Ovary (tissue), 10 donors: ENCODE measurements at places on chromosomes 5 and 9. TPM values are rescaled to one million over a fixed set of nuclear protein-coding genes. Genes with fewer than 3 reads are reported as not detected.

DNA sequence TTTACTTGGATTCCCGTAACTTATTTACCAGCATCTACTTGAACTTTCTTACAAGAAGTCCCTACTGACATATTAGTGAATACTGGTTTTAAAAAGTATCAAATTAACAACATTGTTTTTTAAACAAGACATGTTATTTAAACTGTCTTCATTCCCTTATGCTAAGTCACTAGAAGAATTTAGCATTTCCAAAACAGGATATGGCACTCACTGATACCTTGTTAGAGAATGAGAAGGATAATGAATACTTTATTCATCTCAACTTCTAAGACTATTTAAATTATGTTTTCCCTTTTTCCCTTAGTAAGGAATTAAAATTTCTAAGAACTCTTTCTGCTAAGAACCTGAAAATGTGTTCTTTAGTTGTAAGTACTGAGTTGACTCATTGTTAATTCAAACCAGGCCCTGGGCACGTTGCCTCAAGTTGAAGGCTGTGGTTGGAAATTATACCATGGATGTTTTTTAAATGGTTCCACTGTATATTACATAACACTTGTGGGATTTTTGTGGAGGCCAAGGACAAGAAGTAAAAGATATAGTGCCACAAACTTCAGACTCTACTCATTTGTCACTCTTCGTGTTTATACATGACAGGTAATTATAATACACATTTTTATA lies 219.0 kb upstream of the EDIL3 start:
- H3K4me3 ChIP-seq, result no peak overlapping the region
- H3K27me3 ChIP-seq, result no peaks in the 10 kb centered on the region
- H3K27ac ChIP-seq, result no peak overlapping the region
- no peaks in the 10 kb centered on the region for H3K36me3 ChIP-seq

- no peak overlapping the region for H3K4me3 ChIP-seq
- DNase-seq, result no peak
- no peaks in the 10 kb centered on the region for H3K36me3 ChIP-seq
- no peaks in the 10 kb centered on the region for H3K27me3 ChIP-seq
- H3K27ac ChIP-seq, result no peak overlapping the region
- no peaks in the 10 kb centered on the region for H3K4me1 ChIP-seq
Measured at GRCh38 chr5:112533362-112533761, 114.3 kb upstream of the EPB41L4A start.

DNA sequence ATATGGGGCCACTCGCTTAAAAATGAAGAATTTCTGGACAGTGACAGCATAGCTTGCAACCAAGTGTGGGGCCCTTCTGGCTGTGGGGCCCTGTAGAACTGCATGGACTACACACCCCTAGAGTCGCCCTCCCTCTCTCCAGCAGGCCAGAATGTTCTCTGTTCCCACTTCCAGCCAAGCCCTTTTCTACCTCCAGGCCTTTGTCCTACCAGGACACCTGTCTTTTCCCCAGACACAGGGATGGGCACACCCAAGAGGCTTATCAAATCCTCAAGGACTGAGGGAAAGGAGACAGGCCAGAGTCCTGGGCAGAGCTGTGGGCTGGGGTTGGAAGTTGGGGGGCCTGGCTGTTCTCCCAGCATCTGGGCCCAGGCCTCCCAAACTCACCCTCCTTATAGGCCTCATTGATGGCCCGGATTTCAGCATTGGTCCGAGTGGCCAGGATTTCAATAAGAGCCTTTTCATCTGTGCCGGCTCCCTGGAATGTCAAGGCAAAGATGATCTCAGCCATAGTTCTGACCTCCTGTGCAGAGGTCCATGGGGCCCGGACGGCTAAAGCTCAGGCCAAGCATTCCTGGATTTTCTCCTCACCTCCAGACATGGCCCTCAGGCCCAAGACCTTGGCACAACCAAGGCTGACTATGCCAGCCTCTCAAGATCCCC lies 38.2 kb upstream of the TNIP1 start:
- no peak for DNase-seq
- H3K36me3 ChIP-seq, result no peaks in the 10 kb centered on the region
- no peaks in the 10 kb centered on the region for H3K4me1 ChIP-seq

DNA sequence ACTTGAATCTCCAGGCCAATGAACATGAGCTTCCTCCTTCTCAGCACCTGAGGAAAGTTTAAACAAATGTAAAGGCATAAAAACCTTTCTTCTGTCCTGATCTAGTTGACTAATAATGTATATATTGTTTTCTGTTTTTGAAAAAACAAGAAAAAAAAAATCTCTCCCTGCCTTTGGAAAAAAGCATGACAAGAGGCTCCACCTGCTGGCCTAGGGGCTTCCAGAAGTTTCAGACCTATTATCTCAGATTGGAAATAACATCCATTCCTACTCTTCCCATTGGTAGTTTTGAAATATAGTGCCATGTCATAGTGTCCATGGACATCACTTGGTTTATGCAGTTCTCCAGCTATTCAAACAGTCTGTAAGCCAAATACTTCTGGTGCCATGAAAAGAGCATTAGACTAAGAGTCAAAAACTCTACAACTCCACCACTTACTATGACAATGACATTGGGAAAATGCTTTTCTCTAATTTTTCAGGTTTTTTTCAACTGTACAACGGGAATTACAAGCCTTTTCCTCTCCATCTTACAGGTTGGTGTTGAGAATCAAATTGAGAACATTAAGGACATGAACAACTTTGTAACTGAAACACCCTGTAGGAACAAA lies 409.6 kb upstream of the MPDZ start:
- no peaks in the 10 kb centered on the region for H3K27me3 ChIP-seq
- H3K4me1 ChIP-seq, result no peaks in the 10 kb centered on the region
- no peak overlapping the region for H3K27ac ChIP-seq
- DNase-seq, result no peak
- no peaks in the 10 kb centered on the region for H3K36me3 ChIP-seq
- H3K4me3 ChIP-seq, result no peak overlapping the region

- no peak overlapping the region for H3K27ac ChIP-seq
- H3K36me3 ChIP-seq, result no peaks in the 10 kb centered on the region
- H3K4me1 ChIP-seq, result peaks cover 1% of the 10 kb centered on the region
- no peak for DNase-seq
Measured at GRCh38 chr5:31733371-31733770, 94.4 kb downstream of the PDZD2 start.

DNA sequence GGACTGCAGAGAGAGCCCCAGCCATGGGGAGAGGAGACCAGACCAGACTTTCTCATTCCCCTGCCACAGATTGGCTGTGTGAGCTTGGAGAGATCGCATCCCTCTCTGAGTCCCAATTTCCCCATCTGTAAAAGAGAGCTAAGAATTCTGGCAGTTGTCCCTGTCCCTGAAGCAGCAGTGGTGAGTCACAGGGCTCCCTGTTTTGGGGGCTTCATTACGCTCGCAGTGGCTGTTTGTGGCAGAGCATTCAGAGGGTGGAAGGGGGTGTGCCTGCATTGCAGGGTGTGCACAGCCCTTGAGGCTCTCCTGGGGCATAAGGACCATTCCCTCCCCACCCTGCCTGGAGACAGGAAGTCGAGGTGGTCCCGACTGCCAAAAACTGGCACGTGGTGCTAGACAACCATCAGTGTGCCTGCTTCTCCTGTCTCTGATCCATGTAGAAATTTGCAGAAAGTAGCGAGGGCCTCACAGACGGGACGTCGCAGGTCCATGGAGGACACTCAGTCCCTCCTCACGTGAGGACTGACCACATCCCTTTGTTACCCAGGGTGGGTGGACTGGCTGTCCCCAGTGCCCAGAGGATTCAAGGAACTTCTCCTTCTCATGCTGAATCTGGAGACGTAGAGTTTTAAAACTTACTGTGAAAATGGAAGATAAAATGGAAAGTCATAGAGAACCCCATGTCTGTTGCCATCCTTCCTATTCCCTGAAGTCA lies 35.3 kb downstream of the HRH2 start:
- no peaks in the 10 kb centered on the region for H3K4me1 ChIP-seq
- no peaks in the 10 kb centered on the region for H3K36me3 ChIP-seq
- no peak for DNase-seq
- H3K4me3 ChIP-seq, result no peak overlapping the region
- no peaks in the 10 kb centered on the region for H3K27me3 ChIP-seq
- no peak overlapping the region for H3K27ac ChIP-seq

DNA sequence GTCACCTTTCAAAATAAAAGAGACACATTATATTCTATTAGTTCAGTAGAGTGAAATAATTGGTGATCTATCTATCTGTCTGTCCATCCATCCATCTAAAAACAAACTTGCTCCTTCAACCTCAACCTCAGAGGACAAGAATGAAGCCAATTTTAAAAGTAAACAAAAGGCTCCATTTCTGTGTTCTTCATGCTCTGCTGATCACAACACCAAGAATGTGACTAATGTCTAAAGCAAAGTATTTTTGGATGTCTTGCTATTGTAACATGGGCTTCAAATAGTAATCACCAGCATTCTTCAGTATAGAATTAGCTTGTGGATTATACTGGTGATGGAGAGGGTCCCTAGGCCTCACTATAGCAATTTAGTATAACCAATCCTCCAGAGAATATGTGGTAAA lies 1304.4 kb downstream of the MAT2B start:
- H3K36me3 ChIP-seq, result no peaks in the 10 kb centered on the region
- no peak for DNase-seq

DNA sequence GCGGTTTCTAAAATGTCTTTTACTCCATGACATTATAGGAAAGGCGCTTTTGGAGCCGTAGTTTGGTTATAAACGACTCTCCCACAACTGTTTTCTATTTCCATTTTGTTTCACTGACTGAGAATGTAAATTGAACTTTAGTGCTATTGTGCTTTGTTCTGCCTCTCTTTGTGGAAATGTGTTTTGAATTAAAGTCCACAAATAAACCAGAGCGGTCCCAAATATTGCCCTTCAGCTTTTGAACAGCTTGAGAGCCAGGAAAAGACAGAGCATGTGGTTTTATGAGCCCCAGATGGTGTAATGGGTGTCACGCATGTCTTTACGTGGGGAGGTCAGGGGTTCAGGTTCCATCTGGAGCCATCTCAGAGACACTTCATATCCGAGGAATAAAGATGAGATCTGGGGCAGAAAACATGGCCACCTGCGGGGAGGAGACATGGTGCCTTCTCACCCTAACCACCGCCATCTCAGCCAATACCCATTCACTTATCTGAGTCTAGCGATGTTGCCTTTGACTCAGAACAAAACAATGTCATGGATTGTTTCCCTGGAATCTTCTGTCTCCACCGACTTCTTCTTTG lies 42.5 kb upstream of the ROR2 start:
- H3K27ac ChIP-seq, result no peak overlapping the region
- H3K36me3 ChIP-seq, result no peaks in the 10 kb centered on the region
- DNase-seq, result no peak
- no peak overlapping the region for H3K4me3 ChIP-seq
- no peaks in the 10 kb centered on the region for H3K4me1 ChIP-seq

DNA sequence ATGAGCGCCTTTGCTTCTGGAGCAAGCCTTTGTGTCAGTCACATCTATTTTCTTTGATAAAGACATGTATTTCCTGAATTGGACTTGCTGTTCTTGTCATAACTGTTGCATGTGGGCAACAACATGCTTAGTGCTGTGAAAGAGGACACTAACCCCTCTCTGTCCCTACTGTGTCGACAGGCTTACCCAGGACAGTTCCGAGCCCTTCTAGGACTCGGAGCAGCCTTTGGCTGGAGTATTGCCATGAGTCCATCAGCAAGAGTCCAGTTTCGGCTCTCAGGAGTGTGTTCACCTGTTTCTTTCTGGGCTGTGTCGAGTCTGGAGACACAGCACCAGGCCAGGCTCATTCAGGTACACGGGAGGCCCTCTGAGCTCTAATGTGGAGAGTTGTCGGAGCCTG lies 36.1 kb upstream of the PHF2 start:
- H3K27me3 ChIP-seq, result no peaks in the 10 kb centered on the region
- no peak for DNase-seq
- no peak overlapping the region for H3K4me3 ChIP-seq
- H3K27ac ChIP-seq, result no peak overlapping the region

DNA sequence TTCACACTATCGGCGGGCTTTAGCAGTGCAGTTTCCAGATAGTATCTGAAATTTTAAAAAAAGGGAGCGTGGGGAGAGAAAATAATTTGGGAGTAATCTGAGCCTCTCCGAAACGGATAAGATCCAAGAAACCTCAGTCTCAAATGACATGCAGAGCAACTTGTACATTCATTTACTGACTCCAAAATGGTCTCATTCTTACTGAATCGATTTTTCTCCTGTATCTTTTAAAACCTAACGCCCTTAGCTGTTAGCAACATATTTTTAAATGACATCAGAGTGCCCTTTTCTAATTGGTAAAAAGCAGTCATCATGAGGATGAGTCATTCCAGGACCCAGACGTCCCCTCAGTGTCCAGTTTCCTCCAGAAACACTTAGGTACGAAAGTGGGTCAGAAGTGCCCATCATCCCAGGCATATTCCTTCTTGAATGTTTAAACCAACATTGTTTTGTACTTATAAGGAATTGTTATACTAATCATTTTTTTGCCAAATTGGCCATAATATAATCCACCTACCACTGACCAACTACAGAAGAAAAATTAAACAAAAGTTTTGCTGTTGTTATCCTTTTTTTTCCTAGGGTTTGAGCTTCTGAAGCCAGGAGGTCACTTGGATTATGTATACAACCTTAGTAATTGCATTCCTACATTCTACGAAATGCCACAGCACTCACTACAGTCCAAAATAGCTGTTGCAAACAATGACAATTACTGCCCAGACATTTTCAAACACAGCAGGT lies 354.4 kb downstream of the ADAMTS6 start:
- H3K36me3 ChIP-seq, result no peaks in the 10 kb centered on the region
- H3K4me1 ChIP-seq, result peaks cover 10% of the 10 kb centered on the region
- DNase-seq, result no peak
- no peaks in the 10 kb centered on the region for H3K27me3 ChIP-seq
- H3K27ac ChIP-seq, result peak overlapping the region; percentile 43
- H3K4me3 ChIP-seq, result no peak overlapping the region

DNA sequence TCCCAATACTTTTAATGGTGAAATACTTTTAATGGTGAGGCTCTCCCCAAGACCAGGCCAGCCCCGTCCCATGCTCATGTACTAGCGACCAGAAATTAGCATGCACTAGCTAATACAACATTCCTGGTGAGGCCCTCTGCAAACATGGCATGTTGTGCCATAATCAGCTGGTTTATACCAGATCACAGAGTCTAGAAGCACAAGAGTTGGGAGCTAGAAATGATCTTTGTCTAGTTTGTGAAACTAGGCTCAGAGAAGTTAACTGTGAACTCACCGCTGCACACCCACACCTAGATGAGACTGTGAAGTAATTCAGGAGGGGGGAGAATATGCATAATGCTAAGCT lies 37.4 kb downstream of the MTMR12 start:
- H3K27ac ChIP-seq, result no peak overlapping the region
- H3K27me3 ChIP-seq, result no peaks in the 10 kb centered on the region
- no peaks in the 10 kb centered on the region for H3K36me3 ChIP-seq
- no peak overlapping the region for H3K4me3 ChIP-seq
- no peak for DNase-seq

FYB1 gene
- 8.9 TPM for total RNA-seq

MACROH2A1 gene
- 81.3 TPM for total RNA-seq

SLC9A3 gene
- total RNA-seq, result 1.9 TPM

C5orf58 gene
- total RNA-seq, result not detected

HINT1 gene
- 159 TPM for total RNA-seq
